ENCODE measurements at places on chromosomes 11 and 22. TPM values are rescaled to one million over a fixed set of nuclear protein-coding genes. Genes with fewer than 3 reads are reported as not detected.

DNA sequence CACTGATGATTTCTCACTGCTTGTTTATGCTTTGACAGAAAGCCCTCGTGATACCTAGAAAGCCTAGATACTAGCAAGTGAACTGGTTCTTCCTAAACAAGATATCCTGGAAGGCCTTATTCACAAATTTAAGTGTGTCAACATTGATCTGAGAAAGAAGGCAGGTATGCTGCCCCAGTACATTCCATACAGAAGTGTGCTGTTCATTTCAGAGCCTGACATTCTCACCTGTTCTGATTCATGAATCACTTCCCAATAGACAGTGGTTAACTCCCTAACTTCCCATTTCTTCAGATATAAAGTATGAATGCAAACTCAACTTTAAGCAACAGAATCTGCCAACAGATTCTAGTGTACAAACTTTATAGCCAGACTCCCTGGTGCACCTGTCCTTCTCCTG is 15.5 kb upstream of the RASSF10 start:
- DNase-seq, result no peak

- DNase-seq, result peak; percentile 18
These were observed 36.6 kb downstream of the METTL15 start for GRCh38 chr11:28144808-28145207.

DNA sequence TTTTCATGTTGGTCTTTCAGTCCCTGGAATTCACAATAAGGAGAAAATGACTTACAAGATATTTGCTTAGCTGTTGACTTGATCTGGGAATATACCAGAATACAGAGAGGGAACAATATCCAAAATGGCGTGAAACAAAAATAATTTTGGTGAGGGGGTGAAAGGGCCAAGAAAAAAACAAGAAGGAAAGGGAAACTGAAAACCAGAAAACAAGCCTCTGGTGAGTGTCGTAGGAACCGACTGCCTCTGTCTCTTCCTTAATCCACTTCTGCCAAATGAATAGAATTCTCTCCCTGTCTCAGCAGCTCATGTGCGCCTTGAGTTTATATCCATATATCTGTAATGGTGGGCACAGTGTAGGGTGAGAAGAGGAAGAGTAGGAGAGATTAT is 367.6 kb downstream of the ETS1 start:
- DNase-seq, result no peak

DNA sequence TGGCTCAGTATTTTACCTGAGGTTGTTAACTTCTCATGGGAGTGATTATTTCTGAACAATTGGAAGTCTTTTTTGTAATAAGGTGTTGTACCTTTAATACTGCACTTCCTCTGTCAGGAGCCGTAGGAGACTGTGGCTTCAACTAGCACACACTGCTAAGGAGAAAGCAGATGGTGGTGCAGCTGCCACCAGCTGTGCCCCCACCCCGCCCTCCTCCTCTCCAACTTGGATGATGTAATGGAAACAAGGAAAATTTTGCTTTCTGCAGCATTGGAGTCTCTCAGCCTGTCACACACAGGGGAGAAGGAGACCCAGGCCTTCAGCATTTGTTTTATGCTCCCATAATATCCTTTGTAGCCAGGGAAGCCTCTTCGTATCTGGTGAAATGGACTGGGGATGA is 91.2 kb downstream of the TEAD1 start:
- DNase-seq, result no peak

Gene KLHL35
- total RNA-seq, result not detected

DNA sequence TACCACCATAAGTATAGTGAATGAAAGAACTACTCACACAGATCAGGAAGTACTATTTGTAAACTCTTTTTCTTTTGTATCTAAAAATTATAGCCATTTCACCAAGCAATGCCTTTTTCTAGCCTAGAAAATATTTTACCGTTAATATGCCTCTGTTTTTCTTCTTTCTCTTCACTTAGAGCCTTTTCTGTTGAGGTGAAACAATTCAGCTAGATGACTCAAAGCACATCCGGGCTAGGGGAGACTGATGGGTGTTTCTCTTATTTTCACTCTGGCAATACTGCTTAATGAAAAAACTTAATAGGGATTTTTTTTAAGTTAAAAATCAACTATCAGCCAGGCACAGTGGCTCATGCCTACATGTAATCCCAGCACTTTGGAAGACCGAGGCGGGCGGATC is 93.3 kb downstream of the SGSM3 start:
- DNase-seq, result no peak

DNA sequence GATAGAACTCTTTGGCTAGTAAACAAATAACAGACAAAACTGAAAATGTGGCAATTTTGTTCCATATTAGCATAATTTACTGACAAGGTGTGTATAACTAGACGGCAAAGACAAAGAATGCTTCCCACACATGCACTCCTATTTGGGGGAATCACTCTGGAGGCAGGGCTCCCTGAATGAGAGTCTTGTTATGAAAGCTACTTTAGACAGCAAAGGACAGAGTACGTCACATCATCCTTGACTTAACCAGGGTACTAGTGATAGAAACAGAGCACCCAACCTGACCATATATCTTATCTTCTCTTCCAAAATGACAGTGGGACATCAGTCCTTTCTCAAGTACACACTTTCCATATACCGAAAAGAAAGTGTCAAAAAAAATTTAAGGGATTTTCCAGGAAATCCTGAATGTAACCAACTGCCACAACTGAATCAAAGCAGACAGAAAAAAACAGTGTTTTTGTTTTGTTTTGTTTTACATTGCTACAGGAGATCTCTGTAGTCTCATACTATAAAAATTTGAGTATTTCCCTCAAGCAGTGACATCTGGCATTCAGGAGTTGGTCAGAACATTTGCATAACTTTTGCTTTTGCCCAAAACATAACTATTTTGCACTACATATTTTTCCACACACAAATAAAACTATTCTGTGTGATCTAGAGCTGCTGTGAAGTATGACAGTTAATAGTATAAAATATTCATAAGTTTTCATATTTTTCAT is 98.9 kb downstream of the ARHGAP20 start:
- no peak for DNase-seq
